ENCODE measurements at places on chromosomes 1 and 21. TPM values are rescaled to one million over a fixed set of nuclear protein-coding genes. Genes with fewer than 3 reads are reported as not detected.

The S100A14 gene
- 2.1 TPM for total RNA-seq

The CENPL gene
- total RNA-seq, result 3.9 TPM

The FAM78B gene
- total RNA-seq, result 0.26 TPM

The TPTE gene
- not detected for total RNA-seq

The PCP4 gene
- total RNA-seq, result not detected

The AADACL4 gene
- 0.09 TPM for total RNA-seq

The MYOC gene
- 1.3 TPM for total RNA-seq

The NT5C1A gene
- not detected for total RNA-seq

The IGSF5 gene
- 0.09 TPM for total RNA-seq
